ENCODE measurements at places on chromosomes 2 and 18.

- DNase-seq: no peak
Measured at GRCh38 chr2:229858351-229858750, 63.5 kb downstream of the TRIP12 start.

DNA sequence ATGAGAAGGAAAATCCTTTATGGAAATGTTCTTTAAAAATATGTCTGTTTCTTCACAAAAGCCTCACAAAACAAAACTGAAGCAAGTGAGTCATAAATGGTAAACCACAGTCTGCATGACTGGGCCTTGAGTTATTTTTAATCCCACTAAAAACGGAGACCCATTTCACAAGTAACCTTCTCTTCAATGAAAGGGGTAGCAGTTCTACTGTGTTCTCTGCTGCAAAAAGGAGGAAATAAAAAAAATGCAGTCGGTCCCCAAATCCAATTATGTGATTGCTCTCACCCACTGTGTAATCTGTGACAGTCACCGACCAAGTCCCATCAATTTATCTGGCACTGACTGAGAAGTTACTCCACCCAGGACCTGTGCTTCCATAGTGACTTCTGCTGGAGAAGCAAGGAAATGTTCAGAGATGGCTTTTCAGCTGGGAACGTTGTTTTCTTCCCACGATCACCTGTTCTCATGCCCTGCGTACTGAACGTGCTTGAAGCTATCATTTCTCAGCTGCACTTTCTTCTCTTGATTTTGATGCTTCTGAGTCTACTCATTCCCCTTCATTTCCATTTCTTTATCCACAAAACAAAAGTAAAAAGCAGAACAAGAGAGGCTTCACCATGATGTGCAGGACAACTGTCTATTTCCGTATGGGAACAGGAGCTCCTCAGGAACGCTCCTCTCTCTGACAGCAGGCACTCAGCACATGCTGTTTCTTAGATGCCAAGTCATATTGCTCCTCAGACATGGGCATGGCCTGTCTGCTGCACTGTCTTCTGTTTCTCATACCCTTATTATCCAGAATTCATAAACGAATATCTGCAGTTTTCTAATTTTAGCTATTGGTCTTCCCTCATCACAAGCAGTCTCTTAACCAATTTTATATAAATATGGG, 80.0 kb upstream of the TMEM200C start:
- DNase-seq: no peak

GRCh38 chr2:113201496-113202304, 27.9 kb downstream of the PSD4 start:
- no peak for DNase-seq

DNA sequence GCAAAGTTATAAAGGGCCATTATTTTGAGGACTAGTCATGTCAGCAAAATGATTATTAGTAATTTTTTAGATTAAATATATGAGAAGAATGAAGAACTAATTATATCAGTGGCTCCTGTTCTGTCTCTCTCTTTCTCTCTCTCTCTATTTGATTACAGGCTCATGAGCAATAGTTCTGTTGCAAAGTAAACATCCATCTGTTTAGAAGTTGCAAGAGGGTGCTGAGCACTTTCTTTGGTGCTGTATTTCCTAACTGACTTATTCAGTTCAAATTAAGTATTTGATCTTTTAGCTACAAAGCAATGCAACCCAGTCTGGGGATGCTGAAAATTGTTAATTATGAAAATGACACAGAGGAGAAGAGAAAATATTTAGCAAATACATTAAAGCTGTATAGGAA, 408.1 kb upstream of the UBE2E3 start:
- DNase-seq: no peak

- no peak for DNase-seq
Measured at GRCh38 chr2:191299866-191300265, 54.7 kb downstream of the MYO1B start.

DNA sequence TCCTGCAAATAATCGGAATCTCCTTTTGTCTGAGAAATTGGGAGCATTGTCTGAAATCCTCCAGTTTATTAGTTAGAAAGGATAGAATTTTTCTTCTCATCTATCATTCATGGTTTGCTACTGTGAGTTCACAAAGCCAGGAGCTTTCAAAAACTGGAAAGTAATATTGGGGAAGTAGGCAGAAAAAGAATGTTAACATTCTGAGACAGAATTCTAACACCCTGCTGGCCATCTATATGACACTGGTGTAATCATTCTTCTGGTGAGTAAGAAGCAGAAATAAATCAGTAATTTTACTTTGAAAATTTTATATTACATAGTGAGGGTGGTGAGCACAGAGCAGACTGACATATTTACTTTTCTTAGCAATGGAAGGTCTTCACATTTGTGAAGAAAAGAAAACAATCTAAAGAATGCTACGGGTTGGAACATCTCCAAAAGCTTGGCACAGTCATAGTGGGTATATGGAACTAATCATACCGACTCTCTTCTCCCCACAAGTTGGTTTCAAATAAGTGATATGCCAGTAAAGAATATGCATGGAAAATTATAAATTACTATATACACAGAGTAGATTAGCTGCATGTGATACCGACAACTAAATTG, 344.9 kb downstream of the LPIN1 start:
- DNase-seq: no peak

GRCh38 chr18:50825621-50826020, 5.8 kb upstream of the MRO start:
- DNase-seq: no peak

DNA sequence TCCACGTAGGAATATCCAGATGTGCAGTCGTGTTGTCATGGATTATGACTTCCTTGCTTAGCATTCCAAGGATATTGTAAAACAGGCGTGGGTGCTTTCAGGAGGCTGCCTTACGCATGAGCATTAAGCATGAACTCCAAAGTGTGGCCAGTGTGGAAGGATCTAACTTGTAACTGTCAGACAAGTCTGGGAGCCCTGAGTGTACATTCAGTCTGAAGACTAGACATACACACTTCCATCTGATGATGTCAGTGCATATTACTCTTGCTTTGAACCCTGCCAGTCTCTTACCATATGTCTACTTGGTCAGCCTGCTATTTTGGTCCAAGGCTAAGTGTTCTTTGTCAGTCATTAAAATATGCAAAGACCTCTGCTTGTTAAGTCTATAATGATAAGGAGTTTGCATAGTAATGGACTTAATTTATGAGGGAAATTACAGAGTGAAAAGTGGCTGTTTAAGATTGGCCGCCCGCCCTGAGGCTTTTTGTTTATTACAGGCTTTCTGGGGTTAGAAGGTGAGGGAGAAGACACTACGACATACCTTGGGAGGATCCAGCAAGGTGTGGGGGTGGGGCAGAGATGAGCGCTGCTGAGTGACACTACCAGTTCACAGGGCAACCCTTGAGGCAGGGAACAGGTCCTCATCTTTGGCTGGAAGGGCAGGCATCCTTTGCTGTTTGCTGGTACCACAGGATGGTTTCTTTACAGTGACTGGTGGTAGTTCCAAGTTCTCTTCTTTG, 48.3 kb downstream of the CABLES1 start:
- no peak for DNase-seq

DNA sequence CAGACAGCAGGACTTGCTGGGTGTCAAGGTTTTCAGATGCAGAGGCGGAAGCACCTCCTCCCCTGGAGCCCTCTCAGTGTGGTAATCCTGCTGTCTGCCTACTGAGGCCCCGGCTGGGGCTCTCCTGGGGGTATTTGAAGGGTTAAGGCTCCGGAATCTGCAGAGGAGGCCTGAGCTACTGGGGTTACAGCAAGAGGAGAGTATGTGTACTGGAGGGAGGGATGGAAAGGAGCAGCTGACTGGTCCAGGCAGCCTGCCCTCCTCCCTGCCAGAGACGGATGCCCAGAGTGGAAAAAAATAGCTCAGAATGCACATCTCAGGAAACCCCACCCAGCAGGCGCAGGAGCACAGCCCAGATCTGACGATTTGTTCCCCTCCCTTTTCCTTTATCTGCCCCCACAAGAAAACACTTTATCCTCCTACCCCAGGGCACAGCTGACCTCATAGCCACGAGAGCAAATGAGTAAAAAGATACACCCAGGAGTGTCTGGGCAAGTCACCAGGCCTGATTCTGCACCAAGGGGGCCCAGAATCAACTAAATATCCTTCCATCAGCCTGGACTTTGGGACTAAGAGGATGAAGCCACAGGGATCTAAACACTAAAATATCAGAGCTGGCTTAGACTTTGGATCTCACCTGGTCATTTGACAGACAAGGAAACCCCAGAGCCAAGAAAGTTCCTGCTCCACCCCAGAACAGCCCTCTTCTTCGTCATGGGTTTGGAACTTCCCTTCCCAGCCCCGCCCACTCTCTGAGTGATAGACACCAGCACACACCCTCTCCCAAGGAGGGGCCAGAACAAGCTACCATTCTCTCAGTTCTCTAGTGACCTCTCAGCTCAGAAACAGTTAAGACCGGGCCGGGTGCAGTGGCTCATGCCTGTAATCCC, 5.5 kb downstream of the TMBIM1 start:
- peak; percentile 88 for DNase-seq
